ENCODE measurements at places on chromosomes 7 and 10. TPM values are rescaled to one million over a fixed set of nuclear protein-coding genes. Genes with fewer than 3 reads are reported as not detected.

GRCh38 chr7:4612237-4612636, 69.9 kb upstream of the FOXK1 start:
- DNase-seq = no peak

The NAT16 gene
- 0.02 TPM for polyA plus RNA-seq

DNA sequence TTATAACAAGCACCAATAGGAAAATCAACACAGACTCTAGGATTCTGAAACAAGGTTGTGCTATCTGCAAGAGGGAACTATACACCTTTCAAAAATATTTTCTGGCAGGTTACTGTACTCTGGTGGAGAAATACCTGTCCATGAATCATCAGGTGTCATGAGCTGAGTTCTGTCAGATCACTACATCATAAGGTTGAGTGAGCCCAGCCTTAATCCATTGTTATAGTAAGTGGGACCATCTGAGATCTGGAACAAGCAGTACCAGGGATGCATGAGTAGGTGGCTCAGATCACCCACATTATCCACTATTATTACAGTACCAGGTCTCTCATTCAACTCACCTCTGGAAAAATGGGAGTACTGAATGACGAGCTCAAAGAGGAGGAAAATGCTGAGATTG, 212.4 kb downstream of the DGKI start:
- DNase-seq = no peak

DNA sequence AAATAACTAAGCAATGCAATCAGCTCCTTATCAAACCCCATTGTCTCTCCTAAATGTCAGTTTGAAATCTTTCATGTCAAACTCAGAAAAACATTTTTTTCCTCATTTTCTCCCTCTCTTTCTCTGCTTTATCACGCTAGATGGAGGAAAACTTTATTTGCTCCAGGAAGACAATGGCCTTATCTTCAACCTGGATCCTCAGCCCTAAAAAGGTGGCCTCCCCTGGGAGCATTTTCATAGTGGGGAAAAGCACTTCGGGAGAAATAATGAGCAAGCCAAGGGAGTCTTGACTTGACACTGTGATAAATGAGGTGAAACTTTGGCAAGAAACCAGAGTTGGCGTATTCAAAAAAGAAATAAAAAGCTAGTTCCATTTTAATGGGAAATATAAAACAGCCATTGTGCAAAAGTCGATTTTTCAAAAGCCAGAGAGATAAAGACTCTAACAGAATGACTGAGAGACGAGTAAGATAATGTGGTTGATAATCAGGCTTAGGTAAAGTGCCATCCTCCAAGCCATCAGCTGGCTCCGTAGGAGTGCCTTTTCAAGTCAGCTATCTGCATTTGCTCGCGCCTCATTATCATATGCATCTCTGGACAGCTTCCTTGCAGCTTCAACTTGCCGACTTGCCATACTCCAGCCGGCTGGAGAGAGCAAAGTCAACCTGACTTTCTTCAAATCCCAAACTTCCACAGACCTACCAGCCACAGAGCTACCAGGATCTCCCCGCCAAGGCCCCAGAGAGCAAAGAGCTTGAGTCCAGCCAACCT, 19.9 kb downstream of the HABP2 start:
- DNase-seq = no peak

The MCM10 gene
- polyA plus RNA-seq = 2.6 TPM

DNA sequence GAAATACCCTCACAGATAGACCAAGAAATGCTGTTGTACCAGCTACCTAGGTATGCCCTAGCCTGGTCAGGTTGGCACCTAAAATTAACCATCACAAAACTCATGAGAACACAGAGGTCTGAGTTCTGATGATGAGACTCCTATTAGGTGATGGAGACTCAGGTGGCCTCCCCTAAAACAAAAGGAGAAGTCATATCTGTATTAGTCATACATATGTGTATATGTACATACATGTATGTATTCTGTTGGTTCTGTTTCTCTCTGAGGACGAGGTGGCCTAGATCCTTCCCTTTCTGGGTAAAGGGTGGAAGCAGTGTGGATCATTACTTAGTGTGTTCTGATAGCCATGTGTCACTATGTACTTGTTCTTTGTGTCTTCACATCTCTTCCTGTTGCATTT, 207.2 kb upstream of the PRSS1 start:
- no peak for DNase-seq

The C7orf33 gene
- polyA plus RNA-seq = not detected

GRCh38 chr7:117555260-117555659, 75.4 kb downstream of the CFTR start:
- DNase-seq = no peak

DNA sequence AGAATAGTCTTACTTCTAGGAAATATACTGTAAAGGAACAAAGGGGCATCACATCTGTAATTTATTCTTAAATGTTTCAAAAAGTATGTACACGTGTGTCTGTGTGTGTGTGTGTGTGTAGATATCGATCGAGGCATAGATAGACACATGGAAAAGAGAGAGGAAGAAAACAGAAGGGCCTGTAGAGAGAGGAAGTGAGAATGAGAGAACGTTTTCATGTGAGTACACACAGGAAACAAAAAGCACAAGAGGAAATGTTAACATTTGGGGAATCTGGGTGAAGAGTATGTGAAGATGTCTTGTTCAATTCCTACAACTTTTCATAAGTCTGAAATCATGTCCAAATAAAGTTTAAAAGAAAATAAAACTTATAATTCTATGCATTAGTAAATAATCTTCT, 286.5 kb upstream of the SORCS1 start:
- no peak for DNase-seq

- no peak for DNase-seq
Measured at GRCh38 chr7:92409357-92409756, 37.9 kb upstream of the GATAD1 start.

The KIAA1549 gene
- 4.4 TPM for polyA plus RNA-seq

DNA sequence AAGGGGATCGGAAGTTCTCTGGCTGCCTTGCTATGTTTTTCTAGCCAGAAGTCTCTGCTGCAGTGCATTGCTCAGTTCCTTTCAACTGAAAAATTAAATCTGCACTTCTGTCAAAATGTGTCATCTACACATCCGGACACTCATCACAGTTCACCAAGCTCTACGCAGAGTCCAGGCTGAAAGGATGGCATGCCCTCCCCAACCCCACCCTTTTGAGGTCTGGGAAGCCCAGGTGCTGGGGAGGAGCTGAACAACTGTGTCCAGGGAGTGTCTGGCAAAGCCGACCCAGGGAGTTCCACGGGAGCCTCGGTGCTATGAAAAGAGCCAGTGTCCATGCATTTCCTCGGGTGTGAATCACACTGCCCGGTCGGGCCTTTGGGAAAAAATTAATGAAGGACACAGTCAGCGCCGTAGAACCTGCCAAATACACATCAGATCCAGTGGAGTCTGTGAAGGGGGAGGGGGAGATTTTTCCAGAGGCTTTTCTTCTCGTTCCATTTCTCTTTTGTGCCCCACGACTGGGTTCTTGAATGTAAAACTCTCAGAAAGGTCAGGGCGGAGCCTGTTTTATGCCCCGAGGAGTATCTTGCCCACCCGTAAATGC, 757 bp upstream of the PALS2 start:
- no peak for DNase-seq

GRCh38 chr10:18786478-18786877, 127.2 kb downstream of the ARL5B start:
- no peak for DNase-seq

GRCh38 chr7:123941391-123942180, 16.5 kb downstream of the SPAM1 start:
- DNase-seq = no peak

The ADAM8 gene
- 0.25 TPM for polyA plus RNA-seq

The TET1 gene
- polyA plus RNA-seq = 2.4 TPM

GRCh38 chr10:129063212-129063611, 403.8 kb upstream of the MGMT start:
- DNase-seq = no peak

The GFRA1 gene
- 7.5 TPM for polyA plus RNA-seq

The UCN3 gene
- not detected for polyA plus RNA-seq

- DNase-seq = no peak
Measured at GRCh38 chr10:133010095-133010842, 67.9 kb upstream of the CFAP46 start.

The UPF2 gene
- polyA plus RNA-seq = 12.3 TPM

GRCh38 chr10:19570120-19570519, 246.1 kb upstream of the PLXDC2 start:
- DNase-seq = no peak

DNA sequence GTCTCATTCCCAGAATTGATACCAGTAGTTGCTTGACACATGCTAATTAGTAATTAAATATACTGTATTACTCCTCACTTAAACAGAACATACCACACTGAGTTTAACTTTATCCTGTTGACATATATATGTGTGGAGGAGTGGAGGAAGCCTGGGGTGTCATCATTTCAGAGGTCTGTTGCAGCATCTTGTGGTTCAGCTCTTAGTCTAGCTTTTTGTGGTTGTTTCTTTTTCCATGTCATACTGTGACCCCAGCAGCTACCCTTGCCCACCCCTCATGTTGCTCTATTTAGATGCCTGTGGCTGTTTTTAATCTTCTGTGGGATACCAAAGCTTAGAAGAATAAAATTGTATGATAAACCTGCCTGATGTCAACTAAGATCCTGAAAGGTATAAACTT, 875.4 kb downstream of the LRMDA start:
- DNase-seq = no peak

DNA sequence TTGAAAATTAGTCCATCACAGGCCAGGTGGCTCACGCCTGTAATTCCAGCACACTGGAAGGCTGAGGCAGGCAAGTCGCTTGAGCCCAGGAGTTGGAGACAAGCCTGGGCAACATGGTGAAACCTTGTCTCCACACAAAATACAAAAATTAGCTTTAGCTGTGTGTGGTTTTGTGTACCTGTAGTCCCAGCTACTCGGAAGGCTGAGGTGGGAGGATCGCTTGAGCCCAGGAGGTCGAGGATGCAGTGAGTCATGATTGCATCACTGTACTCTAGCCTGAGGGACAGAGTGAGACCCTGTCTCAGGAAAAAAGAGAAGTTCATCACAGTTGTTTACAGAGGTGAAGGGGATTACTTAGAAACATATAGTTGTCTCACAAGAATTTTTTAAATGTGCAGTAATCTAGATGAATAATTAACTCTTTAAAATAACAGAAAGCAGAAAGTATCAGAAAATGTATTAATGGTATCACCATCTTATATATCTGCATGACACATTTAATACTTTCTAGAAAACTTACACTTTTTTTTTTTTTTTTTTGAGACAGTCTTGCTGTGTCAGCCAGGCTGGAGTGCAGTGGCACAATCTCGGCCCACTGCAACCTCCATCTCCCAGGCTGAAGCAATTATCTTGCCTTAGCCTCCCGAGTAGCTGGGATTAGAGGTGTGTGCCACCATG, 8.9 kb downstream of the LCOR start:
- DNase-seq = no peak

DNA sequence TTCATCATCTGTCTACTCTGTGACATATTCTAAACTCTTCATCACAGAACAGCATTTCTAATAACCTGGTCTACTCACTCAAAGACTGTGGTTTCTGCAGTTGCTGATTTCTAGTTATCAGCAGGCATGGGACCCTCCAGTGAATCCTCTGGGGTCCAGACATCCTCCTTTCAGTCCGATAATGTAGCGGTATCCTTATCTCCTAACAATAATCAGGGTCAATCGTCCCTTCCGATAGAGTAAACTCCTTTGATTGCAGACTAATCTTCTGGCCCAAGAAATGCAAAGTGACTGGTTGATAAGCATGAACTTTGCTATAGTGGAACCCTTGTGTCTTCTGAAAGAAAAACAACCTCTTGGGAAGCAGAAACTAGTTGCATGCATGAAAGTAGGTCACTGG, 1209.8 kb upstream of the CELF2 start:
- DNase-seq = no peak

The ANKRD22 gene
- polyA plus RNA-seq = 0.05 TPM

GRCh38 chr7:94289071-94289470, 105.6 kb upstream of the COL1A2 start:
- DNase-seq = peak; percentile 80

DNA sequence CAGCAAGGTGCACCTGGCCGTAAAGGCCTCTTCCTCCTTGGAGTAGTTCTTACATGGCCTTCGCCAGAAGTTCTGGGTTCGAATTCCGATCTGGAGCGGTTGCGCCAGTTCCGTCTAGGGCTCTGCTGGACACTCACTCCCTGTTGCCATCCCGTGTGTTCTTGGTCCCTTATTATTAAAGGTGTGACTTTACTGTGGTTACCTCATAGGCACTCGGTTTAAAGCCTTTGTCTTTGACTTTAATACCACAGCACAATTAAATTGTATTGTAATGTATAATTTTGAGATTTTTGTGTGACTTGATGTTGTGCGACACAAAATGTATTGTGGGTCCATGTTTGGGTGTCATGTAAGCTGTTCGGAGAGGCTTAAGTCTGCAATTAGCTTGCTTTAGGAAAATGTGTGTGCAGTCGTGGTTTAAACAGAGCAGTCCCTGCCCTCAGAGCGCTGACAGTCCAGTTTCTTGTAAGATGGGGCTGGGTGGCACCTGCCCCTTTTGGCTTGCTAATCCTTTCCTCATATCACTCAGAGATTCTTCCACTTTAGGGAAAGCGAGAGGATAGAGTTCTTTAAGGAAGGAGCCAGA, 919 bp downstream of the INPP5F start:
- no peak for DNase-seq

Data from AG04450 (cell line).